Calu3 (cell line): ENCODE measurements at places on chromosomes 2 and 18. TPM values are rescaled to one million over a fixed set of nuclear protein-coding genes. Genes with fewer than 3 reads are reported as not detected.

DNA sequence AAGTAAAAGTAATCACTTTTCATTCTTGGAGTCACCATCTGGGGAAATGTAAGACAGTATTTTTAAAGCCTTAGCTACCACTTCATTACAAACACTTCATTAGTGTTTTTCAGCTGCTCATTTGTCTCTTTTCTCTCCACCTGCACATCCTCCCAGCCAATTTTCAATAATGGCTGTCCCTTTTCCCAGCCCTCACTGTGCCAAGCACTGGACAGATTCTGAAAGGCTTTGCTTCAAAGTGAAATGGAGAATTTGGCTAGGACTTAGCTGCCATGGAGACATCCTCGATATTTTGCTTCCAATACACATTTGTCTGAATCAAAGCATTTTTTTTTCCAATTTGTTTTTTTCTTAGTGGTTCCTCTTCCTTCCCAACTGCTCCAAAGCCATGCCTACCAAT lies 272.4 kb upstream of the NRXN1 start:
- DNase-seq: no peak
- no peak overlapping the region for H3K27ac ChIP-seq
- H3K4me1 ChIP-seq: no peaks in the 10 kb centered on the region
- H3K36me3 ChIP-seq: no peaks in the 10 kb centered on the region

- no peak overlapping the region for H3K27ac ChIP-seq
- H3K27me3 ChIP-seq: no peaks in the 10 kb centered on the region
- peaks cover 19% of the 10 kb centered on the region for H3K36me3 ChIP-seq
- H3K4me3 ChIP-seq: no peak overlapping the region
Measured at GRCh38 chr2:63881205-63881604, 39.5 kb downstream of the UGP2 start.

The CNDP1 gene
- not detected in 2 replicates for total RNA-seq

GRCh38 chr18:73752546-73752945 lies 395.1 kb downstream of the FBXO15 start:
- H3K27me3 ChIP-seq: no peaks in the 10 kb centered on the region
- no peak overlapping the region for H3K4me3 ChIP-seq
- peak; percentile 7 for DNase-seq

The SP100 gene
- 110 and 173 TPM in 2 replicates for total RNA-seq

The ARHGAP25 gene
- total RNA-seq: 0.51 TPM in 1 of 2 replicates, not detected in the other

- peaks cover 6% of the 10 kb centered on the region for H3K4me1 ChIP-seq
- no peaks in the 10 kb centered on the region for H3K36me3 ChIP-seq
- no peaks in the 10 kb centered on the region for H3K27me3 ChIP-seq
- DNase-seq: no peak
Measured at GRCh38 chr18:23179416-23179815, 44.1 kb downstream of the CABLES1 start.

The POTEJ gene
- total RNA-seq: not detected in 2 replicates

The MRPS9 gene
- total RNA-seq: 30.6 and 33.9 TPM in 2 replicates

GRCh38 chr18:21262244-21262643 lies 20.2 kb downstream of the GREB1L start:
- no peaks in the 10 kb centered on the region for H3K27me3 ChIP-seq
- H3K27ac ChIP-seq: no peak overlapping the region
- DNase-seq: no peak
- no peaks in the 10 kb centered on the region for H3K36me3 ChIP-seq
- H3K4me1 ChIP-seq: peaks cover 10% of the 10 kb centered on the region
- no peak overlapping the region for H3K4me3 ChIP-seq

DNA sequence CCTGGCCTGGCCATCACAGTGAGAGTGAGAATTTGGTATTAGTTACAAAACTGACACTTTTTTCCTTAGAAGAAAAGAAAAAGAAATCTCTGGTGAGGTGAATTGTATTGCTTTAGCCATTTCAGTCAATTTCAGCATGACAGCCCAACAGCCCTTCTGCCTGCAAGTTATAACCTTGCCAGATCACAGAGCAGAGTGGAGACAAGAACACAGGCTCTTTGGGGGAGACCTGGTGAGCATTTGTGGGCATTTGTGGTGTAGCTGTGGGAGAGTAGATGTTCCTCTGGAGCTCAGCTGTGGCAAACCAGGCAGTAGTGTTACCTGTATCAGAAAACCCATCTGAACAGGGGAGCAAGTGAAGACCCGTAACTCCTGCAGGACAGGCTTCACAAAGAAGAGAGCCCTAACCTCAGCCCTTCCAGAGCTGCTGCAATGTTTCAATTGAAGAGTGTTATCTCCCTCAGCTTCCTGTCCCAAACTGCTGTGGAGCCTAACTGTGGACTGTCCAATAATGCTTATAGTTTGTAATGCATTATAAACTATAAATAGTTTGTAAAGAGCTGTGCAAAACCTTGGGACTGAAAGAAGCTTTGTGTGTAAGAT lies 22.8 kb upstream of the DLX1 start:
- no peaks in the 10 kb centered on the region for H3K27me3 ChIP-seq
- no peaks in the 10 kb centered on the region for H3K4me1 ChIP-seq
- no peak overlapping the region for H3K27ac ChIP-seq
- DNase-seq: no peak

GRCh38 chr2:157261199-157261782 lies 3.8 kb downstream of the GALNT5 start:
- H3K4me3 ChIP-seq: peak overlapping the region; percentile 95
- peaks cover 74% of the 10 kb centered on the region for H3K4me1 ChIP-seq
- H3K27ac ChIP-seq: peak overlapping the region; percentile 91

- H3K4me1 ChIP-seq: no peaks in the 10 kb centered on the region
- DNase-seq: no peak
- no peaks in the 10 kb centered on the region for H3K36me3 ChIP-seq
- no peak overlapping the region for H3K27ac ChIP-seq
- peak overlapping the region; percentile 50 for H3K4me3 ChIP-seq
- no peaks in the 10 kb centered on the region for H3K27me3 ChIP-seq
Measured at GRCh38 chr2:24926602-24927252, 6.7 kb upstream of the ADCY3 start.

The CCDC150 gene
- 20.2 and 21.7 TPM in 2 replicates for total RNA-seq

DNA sequence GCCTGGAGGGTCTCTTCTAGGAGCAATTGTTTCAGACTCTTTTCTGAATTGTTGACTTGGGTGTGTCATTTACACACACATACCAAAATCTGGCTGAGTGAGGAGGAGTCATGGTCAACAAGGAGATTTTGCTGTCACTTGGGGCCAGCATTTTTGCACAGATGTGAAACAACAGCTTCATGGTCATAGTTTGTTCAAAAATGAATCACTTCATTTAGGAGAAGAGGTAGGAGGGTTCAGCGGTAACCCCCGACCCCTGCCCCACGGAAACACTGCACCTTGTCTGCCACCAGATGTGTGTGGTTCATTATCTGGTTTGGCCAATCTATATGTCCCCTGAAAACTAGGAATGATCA lies 42.2 kb downstream of the LBH start:
- H3K27ac ChIP-seq: peak overlapping the region; percentile 68
- H3K4me3 ChIP-seq: peak overlapping the region; percentile 34
- H3K4me1 ChIP-seq: peaks cover 30% of the 10 kb centered on the region
- peaks cover 16% of the 10 kb centered on the region for H3K36me3 ChIP-seq
- H3K27me3 ChIP-seq: no peaks in the 10 kb centered on the region
- DNase-seq: no peak

GRCh38 chr2:67904966-67905365 lies 157.8 kb downstream of the C1D start:
- H3K36me3 ChIP-seq: no peaks in the 10 kb centered on the region
- no peaks in the 10 kb centered on the region for H3K4me1 ChIP-seq
- no peak overlapping the region for H3K4me3 ChIP-seq
- H3K27me3 ChIP-seq: peaks cover 7% of the 10 kb centered on the region

DNA sequence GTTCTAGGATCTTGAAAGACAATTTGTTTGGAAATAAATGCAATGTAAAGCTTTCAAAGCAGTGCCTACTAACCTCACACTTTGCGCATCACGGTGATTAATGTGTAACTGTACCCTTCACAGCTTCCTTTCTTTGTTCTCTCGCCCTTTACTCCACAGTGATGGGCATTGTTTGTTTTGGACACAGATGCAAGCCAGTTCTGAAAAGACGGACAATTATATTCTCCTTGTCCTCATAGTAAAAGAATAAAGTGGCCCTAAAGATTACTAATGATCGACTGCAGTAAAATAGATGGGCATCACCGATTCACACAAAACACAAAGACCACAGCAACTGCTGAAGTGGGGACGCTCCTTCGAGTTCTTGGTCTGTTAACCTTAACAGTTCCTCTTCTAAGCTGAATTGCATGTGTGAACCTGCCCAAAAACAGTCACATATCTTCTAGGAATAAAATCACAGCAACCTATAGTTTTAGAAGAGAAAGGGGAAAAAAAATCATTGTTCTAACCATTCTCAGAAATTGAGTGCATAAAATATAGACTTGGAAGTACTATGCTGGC lies 7.7 kb downstream of the L3MBTL4 start:
- no peak overlapping the region for H3K4me3 ChIP-seq
- peaks cover 27% of the 10 kb centered on the region for H3K27me3 ChIP-seq
- no peak overlapping the region for H3K27ac ChIP-seq

- DNase-seq: peak; percentile 94
- peak within 1 kb of the TSS; percentile 68 for H3K27ac ChIP-seq
- H3K27me3 ChIP-seq: no peaks in the 10 kb centered on the region
- H3K36me3 ChIP-seq: peaks cover 60% of the 10 kb centered on the region
- peaks cover 24% of the 10 kb centered on the region for H3K4me1 ChIP-seq
Measured at GRCh38 chr2:74482801-74483674, at the start of the genes CCDC142 and TTC31. Gene CCDC142 (minus strand): TSS chr2:74482998. CDS start chr2:74482837, 161 bp downstream. Gene TTC31 (plus strand): TSS chr2:74483081. CDS start chr2:74483096, 15 bp downstream.

DNA sequence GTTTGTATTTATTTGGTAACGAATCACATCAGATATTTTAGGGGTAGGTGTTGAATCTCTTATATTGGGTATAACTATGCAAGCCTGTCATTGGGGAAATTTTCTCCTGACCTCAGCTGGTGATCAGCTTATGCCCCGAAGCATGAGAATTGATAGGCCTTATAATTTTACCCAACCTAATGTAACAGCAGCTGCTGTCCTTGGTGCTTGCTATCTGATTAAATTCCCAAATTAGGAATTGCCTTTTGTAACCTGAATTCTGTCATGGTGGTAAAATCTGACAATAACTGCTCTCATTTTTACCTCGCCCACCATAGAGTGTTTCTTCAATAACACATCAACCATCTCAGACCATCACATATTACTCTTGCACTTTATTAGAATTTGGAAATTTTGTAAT lies 1542.6 kb upstream of the PIK3C3 start:
- H3K27ac ChIP-seq: no peak overlapping the region
- H3K27me3 ChIP-seq: peaks cover 16% of the 10 kb centered on the region
- H3K36me3 ChIP-seq: no peaks in the 10 kb centered on the region
- H3K4me3 ChIP-seq: no peak overlapping the region
- peaks cover 9% of the 10 kb centered on the region for H3K4me1 ChIP-seq

GRCh38 chr2:164710837-164711765 lies 89.8 kb upstream of the GRB14 start:
- DNase-seq: peak; percentile 12
- peaks cover 75% of the 10 kb centered on the region for H3K4me1 ChIP-seq
- H3K36me3 ChIP-seq: peaks cover 7% of the 10 kb centered on the region

- H3K4me3 ChIP-seq: no peak overlapping the region
- H3K27me3 ChIP-seq: no peaks in the 10 kb centered on the region
- H3K27ac ChIP-seq: no peak overlapping the region
- DNase-seq: no peak
- no peaks in the 10 kb centered on the region for H3K4me1 ChIP-seq
Measured at GRCh38 chr2:111634995-111635538, 248.9 kb downstream of the ANAPC1 start.

DNA sequence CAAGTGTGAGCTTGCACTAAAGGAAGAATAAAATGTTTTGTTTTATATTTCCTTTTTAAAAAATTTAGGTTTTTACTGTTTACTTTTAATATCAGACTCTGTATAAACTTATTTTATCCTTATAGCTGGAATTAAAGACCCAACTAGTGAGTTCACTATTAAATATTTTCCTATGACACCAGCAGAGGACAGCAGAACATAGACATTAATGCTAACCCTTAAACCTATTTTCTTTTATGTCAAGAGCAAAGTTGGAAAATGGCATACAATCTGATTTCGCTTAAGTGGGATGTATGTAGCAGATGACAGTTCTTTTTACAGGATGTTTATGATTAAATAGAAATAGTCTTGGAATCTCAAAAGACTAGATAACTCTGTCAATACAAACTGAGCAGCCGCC lies 188.2 kb upstream of the XIRP2 start:
- no peak for DNase-seq
- no peak overlapping the region for H3K4me3 ChIP-seq
- no peak overlapping the region for H3K27ac ChIP-seq
- no peaks in the 10 kb centered on the region for H3K27me3 ChIP-seq

The DSEL gene
- 28.0 and 32.2 TPM in 2 replicates for total RNA-seq

The MLPH gene
- 39.8 and 47.2 TPM in 2 replicates for total RNA-seq

The LRRC30 gene
- total RNA-seq: not detected in 2 replicates

The ALPP gene
- not detected in 2 replicates for total RNA-seq

The ODC1 gene
- total RNA-seq: 78.4 and 85.7 TPM in 2 replicates

DNA sequence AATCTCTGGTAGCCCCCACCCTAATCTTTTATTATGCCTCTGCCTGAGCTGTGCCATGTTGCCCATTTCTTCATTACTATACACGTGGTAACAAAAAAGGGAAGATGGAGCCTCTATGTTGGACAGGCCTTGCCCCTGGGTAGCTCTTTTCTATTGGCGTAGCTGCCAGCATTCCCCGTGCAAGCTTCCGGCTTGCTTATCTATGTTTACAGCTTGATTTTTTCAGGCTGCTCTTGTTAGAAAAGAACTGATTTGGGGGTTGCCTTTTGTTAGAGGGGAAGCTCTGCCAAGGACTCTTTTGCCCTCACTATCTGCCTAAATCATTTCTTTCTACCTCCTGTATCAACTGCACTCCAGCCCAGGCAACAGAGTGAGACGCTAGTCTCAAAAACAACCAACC lies 45.5 kb upstream of the ZSWIM2 start:
- peaks cover 12% of the 10 kb centered on the region for H3K4me1 ChIP-seq
- no peaks in the 10 kb centered on the region for H3K36me3 ChIP-seq
- H3K27me3 ChIP-seq: no peaks in the 10 kb centered on the region
- no peak overlapping the region for H3K27ac ChIP-seq

DNA sequence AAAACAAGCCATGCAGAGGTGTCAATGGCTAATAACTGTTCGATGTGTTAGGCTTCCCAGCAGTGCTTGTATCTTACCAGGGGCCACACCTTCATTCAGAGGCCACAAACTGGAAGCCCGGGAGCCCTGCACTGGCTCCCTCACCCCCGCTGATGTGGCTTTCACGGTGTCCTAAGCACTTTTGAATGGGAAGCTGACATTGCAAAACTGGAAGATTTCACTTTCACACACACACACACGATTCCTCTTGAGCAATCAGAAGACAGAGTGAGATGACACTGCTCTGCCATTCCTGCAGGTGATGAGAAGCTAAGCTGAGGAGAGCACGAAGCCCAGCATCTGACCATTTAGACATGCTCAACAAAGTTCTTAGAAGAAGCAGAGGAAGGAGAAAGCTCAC lies 8.6 kb upstream of the ZNF407 start:
- DNase-seq: no peak
- peaks cover 53% of the 10 kb centered on the region for H3K27me3 ChIP-seq
- H3K4me1 ChIP-seq: no peaks in the 10 kb centered on the region

The NTSR2 gene
- total RNA-seq: not detected in 2 replicates

The CCT4 gene
- total RNA-seq: 221 and 236 TPM in 2 replicates

DNA sequence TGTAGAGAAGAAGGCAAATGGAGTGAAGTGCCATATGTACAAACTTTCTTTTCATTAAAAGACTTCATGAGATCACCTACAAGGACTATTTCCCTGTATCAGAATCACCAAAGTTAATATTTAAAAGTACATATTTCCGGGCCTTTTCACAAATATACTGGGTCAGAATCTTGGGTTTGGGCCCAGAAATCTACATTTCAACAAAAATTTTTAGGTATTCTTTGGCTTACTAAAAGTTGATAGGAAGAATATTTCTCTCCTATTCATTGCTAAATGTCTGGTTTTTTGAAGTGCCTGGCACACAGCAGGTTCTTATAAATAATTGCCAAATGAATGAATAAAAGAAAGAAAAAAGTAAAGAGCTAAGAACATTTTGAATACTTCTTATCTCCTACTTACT lies 843.8 kb upstream of the ACVR2A start:
- no peak for DNase-seq
- no peak overlapping the region for H3K4me3 ChIP-seq
- H3K36me3 ChIP-seq: no peaks in the 10 kb centered on the region

The CAVIN2 gene
- total RNA-seq: not detected in 2 replicates

The TM4SF20 gene
- total RNA-seq: not detected in 2 replicates
